ENCODE measurements at places on chromosomes 5 and 9.

DNA sequence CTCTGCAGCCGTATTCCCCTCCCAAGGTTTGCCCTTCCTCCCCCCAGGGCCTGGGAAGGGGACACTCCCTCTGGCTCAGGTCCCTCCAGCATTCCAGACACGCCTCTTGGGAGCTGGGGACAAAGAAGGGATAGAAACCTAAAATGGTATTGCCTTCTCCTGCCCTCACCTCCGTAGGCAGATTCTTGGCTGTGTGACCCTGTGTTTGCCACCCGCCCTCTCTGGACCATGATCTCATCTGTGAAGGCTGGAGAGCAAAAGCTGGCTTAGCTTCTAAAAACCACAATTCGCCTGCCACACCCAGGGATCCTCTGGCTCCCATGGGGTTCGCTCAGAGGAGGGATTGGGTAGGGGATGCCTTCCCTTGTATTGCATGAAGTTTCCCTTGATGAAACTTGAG, 7.7 kb downstream of the AQP3 start:
- DNase-seq, result no peak

GRCh38 chr5:55551904-55552303, 17.1 kb upstream of the PLPP1 start:
- DNase-seq, result no peak

- no peak for DNase-seq
Measured at GRCh38 chr9:118975736-118976135, 393.5 kb downstream of the BRINP1 start.

DNA sequence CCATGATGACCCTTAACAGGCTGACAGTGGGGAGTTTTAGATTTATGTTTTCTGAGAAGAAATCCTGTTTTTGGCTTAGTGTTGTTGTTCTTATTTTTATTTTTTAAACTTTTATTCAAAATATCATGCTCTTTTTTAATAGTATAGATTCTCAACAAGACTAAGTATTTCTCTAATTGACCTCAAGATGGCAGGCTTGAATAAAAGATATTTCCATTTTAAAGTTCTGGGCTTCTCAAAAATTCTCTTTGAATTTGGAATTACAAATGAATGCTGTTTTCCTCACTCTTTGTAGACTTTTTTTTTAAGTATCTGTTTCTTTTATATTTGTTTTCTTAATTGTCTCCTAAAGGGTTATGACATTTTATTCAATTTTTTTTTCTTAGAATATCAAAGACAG, 50.0 kb upstream of the SH3GL2 start:
- DNase-seq, result no peak

DNA sequence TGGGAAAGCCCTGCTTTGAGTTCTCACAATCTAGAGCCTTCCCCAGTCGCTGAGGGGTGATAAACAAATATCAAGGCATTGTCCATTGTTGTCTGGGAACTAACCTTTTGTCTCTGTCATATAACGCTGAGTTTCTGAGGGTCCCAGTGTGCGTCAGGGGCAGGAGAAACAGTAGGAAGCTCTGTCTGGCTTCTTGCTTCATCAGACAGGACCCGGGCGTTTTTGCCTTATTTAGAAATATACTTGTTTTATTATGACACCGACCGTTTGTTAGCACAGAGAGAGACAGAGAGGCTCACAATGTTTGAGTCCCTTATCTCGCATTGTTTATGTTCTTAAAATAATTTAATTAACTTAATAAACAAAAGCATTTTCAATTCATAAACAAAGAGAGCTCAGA, 204.9 kb upstream of the GAS1 start:
- no peak for DNase-seq

DNA sequence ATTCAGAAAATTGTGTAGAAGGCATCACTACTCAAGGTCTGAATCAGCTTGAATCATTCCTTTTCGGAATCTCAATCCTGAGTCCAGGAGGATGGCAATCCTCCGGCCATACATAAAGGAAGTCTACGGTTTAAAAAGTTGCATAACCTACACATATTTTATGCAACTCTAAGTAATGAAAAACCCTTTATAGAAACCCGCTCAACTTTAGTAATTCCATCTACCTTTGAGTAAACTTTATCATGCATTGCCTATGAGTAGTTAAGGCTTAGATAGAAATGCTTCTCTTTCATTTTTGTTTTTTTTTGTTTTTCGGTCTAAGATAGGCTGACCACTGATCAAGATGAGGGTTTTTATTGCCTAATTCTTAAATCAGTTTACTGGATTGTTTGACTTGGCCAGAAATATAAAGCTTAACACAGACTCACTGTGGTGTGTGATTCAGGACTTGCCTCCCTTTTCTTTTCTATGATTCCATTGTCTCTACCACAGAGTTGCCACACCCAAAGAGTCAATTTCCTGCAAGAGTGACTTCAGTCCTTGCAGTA, 85.0 kb downstream of the LURAP1L start:
- no peak for DNase-seq

DNA sequence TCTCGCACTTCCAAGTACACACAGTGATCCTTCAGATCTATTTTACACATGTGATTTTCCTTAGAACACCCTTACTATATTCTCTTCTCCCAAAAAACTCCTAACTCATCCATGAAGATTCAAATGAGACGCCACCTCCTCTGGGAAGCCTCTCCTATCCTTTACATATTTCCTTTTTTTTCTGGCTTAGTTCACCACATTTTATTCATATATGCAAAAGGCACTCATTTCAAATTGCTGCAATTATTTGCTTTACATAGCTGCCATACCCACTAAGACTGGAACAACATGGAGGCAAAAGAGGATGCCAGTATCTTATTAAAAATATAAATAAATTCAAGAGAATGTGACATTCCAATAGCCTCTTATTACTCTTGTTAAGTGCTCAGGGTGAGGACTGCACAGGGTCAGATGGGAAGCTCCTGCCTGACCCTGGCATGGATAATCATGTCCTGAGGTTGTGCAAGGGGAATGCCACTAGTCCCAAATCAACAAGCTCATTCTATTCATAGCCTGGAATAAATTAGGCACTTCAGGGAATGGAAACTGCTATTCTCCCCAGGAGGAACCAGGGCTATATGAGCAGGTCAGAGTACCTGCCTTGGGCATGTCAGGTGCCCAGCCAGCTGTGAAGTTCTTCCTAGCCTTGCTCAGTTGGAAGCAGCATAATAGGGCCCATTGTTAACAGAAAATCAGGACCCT, 262.9 kb downstream of the FBXL17 start:
- no peak for DNase-seq

- DNase-seq, result no peak
Measured at GRCh38 chr9:105280691-105281090, 36.2 kb downstream of the SLC44A1 start.

DNA sequence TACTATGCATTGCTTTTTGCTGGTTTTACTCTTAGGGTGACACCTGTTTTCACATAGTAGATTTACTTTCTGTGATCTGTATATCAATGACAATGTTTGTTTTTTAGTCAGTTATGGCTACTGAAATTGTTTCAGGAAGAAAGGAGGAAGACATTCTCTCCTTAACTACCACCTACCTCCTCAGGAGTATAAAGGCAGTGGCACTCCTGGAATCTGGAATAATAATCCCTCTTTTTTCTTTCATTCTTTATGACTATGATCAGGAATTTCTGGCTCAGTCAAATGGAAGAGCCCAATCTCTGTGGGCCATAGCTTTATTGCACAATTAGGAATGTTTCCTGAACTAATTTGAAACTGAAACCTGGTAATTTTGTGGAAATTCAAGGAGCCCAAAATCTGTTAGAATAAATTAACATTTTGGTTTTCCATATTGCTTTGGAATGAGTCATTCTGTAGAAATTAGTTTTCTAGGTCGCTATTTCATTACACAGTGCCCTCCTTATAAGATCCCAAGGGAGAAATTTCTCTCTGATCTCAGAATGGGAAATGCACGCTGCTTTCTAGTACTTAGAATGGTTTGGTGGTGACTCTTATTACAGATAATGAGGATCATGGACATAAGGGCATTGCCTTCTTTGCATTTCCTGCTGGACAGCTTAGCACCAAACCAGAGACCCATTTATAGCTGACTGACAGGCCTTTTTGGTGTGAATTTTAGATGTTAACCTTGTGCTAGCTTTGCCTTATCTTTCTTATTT, 95.3 kb upstream of the VLDLR start:
- no peak for DNase-seq

DNA sequence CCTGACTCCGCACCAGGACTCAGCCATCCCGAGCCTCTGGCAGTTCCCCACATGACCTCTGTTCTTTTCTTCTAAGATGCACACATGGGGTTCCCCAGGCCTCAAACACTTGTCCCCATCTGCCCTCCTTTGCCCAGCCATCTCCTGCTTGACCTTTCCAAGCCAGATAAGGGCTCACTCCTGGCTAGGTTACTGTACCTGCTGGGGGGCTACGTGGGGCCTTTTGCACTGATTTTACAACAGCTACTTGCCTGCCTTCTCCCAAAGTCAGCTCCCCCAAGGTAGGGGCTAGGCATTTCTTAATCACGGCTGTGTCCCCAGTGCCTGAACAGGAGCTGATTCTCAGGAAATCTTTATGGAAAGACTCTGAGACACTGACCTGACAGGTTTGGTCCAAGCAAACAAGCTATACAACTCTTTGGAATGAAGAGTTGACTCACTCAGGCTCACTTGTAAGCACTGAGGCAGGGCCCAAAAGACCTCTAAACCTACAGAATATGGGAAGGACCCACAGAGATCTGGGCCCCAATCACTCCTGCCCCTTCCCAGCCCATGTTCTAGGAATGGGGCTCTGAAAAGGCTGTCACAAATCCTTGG, 2.5 kb downstream of the MACROH2A1 start:
- DNase-seq, result no peak

- DNase-seq, result no peak
Measured at GRCh38 chr5:126253406-126253805, 169.8 kb upstream of the GRAMD2B start.

DNA sequence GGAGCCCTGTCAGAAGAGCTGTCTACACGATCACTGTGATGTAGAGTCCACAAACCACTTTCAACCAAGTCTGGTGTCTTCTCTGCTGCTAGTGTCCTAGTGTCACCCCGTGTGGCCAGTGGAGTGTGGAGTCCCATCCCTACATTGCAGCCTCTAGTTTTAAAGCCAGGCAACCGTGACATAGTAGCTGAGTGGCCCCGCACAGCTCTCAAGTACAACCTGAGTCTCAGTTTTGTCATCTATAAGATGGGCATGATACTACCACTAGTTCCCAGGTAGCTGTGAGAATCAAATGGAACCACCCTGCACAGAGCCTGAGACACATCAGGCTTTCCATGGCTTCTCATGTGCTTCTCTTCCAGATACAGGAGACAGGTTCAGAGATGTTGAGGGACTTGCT, 43.2 kb upstream of the AKNA start:
- DNase-seq, result no peak

All from activated CD4-positive, alpha-beta T cell treated with anti-CD3 and anti-CD28 coated beads, Interleukin-2, amount 50 U/mL, for 48 hours (primary cell).